ENCODE measurements at places on chromosomes 12 and 14.

DNA sequence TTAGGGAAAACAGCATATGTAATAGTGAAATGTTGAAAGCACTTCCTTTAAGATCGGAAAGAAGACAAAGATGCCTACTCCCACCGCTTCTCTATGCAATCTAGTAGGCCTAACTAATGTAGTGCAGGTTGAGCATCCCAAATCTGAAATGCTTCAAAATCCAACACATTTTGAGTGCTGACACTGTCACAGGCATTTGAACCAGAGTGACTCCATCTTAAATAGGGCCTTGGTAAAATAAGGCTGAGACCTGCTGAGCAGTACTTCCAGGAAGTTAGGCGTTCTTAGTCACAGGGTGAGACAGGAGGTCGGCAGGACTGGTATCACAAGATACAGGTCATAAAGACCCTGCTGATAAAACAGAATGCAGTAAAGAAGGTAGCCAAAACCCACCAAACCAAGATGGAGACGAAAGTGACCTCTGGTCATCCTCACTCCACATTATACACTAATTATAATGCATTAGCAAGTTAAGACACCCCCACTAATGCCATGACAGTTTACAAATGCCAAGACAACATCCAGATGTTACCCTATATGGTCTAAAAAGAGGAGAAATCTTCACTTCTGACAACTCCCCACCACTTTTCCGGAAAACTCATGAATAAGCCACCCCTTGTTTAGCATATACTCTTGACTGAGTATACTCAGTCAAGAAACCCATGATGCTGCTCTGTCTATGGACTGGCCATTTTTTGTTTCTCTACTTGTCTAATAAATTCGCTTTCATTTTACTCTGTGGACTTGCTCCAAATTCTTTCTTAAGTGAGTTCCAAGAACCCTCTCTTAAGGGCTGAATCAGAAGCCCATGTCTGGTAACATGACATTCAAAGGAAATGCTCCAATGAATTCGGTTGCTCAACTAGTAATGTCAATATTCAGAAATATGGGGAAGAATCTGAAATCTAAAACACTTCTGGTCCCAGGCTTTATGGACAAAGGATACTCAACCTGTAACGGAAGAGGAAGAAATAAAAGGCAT lies 47.1 kb upstream of the MTERF2 start:
- DNase-seq: no peak

GRCh38 chr14:24852312-24853060 lies 197.5 kb downstream of the STXBP6 start:
- no peak for DNase-seq

- DNase-seq: no peak
These were observed 59.1 kb upstream of the AMN start for GRCh38 chr14:102863381-102863780.

- DNase-seq: no peak
These were observed 71.9 kb downstream of the DYRK2 start for GRCh38 chr12:67720351-67720856.

DNA sequence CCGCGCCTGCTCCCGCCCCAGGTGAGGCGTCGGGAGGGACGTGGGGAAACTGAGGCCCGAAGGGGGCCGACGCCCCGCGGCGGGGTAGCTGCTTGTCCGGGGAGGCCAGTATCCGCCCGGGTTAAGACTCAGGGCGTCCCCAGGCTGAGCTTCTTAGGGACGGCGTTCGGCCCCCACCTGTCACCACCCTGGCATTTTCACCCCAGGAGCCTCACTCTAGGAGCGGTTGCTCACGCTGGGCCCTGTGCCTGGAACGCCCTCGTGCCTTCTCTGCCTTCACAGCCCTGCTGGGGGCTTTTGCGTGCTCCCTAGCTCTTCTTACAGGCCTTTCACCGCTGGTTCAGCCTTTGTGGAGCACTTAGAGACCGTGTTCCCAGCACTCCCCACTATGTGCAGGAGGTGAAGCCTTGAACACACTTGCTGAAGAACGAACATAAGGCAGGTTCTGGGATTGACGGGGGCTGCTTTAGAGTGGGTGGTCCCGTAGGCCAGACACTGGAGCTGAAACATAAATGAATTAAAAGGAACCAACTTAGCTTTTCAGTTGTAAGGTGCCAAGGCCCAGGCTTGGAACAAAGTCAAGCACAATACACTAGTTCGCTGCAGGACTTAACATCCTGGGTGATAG lies 601 bp downstream of the ZNF839 start:
- DNase-seq: peak; percentile 15

- DNase-seq: no peak
These were observed 295.6 kb downstream of the PCNX1 start for GRCh38 chr14:71202881-71203280.

DNA sequence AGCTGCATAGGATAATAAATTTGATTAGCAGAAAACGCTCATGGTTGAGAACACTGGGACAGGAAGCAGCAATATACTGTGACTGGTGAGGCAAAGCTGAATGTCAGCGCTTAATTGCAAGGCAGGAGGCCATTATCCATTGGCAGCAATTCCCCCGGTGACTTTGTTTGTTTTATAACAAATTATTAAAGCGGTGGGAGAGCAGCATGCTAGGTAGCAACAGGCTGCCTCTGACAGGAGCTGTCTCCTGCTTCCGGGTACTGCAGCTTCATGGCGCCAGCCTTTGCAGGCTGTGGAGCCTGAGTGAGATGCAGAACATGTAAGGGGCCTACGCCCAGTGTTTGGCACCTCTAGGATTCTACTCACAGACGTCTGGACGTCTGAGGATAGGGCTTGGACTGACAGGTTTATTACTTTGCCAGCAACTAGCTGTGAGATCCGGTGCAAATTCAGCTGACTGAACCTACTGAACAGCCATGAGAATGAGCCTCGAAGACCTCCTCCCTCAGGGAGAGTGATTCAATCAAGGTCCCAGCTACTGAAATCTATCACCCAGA lies 82.1 kb upstream of the SSTR1 start:
- DNase-seq: no peak

GRCh38 chr14:44462381-44462780 lies 44.7 kb downstream of the FSCB start:
- DNase-seq: no peak

- DNase-seq: no peak
These were observed 45.8 kb downstream of the ETV6 start for GRCh38 chr12:11695321-11695720.

GRCh38 chr14:58455593-58456265 lies 28.2 kb downstream of the KIAA0586 start:
- DNase-seq: no peak

- DNase-seq: no peak
These were observed 1.4 kb upstream of the SCN8A start for GRCh38 chr12:51589557-51590176.

DNA sequence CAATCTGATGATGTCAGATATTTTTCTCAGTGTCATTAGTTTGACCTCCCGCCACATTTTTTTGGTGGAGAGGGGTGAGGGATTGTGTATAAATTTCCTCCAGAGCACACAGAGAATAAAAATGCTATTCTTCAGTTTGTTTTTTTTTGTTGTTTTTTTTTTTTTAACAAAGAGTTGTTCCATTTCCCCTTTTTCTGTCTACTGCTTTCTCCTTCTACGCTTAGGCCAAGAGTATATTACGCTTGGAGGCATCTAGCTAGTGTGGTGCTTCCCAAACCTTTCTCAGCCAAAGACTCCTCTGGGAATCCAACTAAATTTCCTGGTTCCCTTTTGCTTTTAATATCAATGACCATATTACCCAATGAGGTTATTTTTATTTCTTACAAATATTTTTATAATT lies 465.6 kb downstream of the ZFP36L1 start:
- DNase-seq: no peak

GRCh38 chr14:61290701-61291100 lies 9.6 kb upstream of the TMEM30B start:
- DNase-seq: no peak

DNA sequence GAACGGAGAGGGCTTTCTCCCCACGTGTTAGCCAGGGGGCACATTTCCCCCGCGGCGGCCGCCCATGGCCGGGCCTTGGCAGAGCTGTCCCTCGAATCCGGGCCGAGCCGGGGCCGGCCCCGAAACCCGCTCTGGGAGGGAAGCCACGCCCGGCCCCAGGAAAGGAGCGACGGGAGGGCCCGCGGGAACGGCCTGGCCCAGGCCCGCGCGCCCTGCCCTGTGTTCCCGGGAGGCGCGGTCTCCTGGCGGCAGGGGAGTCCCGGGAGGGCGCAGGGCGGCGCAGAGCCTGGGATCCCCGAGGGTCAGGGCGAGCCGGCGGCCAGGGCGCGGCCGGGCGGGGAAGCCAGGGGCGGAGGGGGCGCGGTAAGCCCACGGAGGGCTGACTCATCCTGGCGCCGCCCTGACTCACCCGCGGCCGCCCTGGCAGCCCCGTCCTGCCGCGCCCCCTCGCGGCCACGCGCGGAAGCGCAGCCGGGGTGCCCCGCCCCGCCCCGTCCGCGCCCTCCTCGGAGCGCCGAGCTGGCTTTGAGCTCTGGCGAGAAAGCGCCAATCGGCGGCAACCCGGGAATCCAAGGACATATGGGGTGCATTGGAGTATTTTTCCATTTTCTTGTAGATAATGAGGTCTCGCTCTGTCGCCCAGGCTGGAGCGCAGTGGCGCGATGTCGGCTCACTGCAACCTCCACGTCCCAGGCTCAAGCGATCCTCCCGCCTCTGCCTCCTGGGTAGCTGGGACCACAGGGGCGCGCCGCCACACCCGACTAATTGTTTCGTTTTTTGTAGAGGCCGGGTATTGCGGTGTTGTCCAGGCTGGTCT lies 31.8 kb upstream of the PLEKHG6 start:
- peak; percentile 89 for DNase-seq

DNA sequence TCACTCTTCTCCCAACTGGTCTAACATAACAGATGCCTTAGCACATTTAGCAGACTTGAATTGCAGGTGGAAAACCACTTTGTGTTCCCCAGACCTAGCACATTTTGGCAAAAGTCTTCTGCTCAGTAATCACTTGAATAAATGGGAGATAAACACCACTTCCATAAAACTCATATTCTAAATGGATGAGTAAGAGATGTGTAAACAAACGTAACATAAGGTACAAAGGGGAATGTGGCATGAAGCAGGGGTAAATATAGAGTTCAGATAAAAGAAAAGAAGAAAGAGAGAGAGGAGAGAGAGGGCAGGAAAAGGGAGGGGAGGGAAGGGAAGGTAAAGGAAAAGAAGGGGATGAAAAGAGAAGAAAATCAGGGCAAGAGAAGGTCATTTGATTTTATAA lies 17.0 kb upstream of the KERA start:
- no peak for DNase-seq
